Smooth muscle cell of the brain vasculature (primary cell): ENCODE measurements at places on chromosomes 6 and 20.

DNA sequence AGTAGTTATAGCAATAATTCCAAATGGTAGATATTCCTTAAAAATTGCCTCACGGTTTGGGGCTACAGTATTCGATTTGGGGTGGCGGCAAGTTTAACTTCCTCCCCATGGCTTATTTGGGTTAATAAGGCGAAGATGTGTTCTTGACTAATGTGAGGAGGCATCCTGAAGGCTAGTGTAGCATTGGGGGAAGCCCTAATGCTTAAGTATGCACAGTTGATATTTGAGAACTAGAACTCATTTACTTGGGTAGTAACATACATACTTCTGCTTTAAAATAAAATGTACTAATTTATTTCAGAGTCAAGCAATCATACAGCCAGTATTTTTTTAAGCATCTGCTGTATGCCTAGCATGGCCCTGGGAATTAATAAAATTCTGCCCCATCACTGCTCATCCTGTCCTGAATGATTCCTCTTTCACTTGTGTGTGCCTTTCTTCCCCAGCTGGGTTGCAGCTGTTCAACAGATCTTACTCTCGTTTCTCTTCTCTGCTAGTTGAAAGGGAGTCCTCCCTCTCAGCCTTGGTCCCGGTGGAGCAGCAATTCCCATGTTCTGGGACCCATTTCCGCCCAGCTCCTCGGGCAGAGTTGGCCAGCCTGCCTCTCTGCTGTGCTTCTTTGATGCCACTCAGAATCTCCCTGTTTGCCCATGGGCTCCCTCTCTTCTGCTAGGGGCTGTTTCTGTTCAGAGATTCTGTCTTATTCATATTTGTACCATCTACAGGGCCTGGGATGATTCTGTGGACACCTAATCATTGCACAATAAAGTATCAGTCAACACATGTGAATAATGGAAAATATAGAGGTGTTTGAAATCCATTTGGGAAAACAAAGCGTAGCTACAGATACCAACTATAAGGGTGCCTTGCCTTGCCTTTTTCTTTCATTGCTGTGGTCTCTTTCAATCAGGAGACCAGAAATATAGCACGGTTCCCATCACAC lies 104.8 kb downstream of the ARID1B start:
- no peak for DNase-seq

GRCh38 chr6:126926926-126927325 lies 191.5 kb upstream of the RSPO3 start:
- DNase-seq, result no peak

GRCh38 chr6:33344701-33345697 lies 27.5 kb upstream of the ZBTB22 start:
- DNase-seq, result no peak

DNA sequence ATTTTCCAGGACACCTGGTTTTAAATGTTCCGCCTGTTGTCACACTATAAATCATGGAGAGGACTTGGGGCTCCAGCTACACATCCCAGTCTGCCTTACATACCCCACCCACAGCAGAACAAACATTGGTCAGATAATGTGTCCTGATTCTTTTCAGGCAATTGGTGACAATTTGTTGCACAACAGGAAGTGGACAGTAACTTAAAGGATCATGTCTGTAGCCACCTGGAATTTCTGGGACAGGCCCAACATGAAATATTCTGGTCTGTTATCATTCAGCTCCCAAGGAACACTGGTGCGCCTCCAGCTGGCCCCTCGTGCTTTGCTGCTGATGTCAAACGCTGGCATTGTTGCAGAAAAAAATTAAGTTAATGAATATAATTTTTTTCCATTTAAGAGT lies 117.2 kb downstream of the SOBP start:
- DNase-seq, result no peak

DNA sequence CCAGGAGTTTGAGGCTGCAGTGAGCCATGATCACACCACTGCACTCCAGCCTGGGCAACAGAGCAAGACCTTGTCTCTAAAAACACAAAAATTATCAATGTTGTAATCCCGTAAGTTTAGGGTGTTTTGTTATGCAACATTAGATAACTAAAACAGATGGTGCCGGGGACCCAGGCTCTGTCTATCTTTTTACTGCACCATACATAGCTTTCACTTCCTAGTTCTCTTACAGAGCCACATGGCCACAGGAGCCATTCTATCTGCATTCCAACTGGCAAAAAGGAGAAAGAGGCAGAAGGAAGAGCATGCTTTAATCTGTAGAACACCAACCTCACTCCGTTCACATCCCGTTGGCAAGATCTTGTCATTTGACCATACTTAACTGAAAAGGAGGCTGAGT lies 5.4 kb upstream of the TCF15 start:
- DNase-seq, result no peak

GRCh38 chr6:54988576-54988975 lies 142.0 kb downstream of the FAM83B start:
- no peak for DNase-seq

DNA sequence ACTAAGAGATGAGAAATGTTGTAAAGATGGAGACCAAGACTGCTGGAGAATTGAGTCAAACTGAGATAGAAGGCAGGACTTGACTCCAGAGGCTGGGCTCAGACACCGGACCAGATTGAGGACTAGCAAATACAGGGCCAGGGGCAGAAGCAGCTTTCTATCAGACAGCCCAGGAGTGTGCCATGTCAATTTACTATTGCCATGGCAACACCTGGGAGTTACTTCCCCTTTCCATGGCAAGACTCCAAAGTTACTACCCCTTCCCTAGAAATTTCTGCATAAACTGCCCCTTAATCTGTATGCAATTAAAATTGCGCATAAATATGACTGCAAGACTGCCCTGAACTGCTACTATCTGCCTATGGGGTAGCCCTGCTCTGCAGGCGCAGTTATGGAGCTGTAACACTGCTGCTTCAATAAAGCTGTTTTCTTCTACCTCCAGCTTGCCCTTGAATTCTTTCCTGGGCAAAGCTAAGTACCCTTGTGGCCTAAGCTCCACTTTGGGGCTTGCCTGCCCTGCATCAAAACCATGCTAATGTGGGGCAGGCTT lies 90.1 kb upstream of the EDN1 start:
- no peak for DNase-seq

DNA sequence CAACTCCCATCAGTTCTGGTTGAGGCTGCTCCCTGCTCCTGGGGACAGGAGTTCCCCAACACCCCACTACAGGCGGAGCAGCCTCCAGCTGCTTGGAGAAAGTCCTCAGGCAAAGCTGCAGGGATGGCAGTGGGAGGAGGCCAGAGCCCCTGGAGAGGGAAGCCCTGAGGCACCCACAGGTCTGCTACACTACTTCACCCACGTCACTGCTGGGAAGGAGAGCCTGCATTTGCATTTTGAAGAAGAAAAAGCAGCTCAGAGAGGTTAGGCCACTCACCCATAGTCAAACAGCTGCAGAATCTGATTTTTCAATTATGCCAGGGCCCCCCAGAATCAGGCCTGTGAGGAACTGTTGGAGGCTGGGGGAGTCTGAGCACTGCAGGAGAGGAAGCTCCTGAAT lies 17.2 kb downstream of the BFSP1 start:
- no peak for DNase-seq

DNA sequence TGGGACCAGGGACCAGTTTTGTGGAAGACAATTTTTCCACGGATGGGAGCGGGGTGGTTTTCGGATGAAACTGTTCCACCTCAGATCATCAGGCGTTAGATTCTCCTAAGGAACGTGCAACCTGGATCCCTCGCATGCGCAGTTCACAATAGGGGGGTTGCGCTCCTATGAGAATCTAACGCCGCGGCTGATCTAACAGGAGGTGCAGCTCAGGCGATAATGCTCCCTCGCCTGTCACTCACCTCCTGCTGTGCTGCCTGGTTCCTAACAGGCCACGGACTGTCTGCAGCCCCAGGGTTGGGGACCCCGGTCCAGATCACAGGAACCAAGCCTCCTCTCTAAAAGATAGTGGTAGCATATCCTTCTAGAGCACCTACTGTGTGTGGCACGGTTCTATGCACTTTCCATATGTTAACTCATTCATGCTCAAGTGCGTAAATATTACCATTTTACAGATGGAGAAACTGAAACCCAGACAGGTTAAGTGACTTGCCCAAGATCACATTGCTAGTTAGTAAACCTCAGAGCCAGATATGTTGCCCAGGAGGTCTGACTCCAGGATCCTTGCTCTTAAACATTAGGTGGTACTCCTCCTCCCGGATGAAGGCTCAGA lies 25.3 kb downstream of the SPDEF start:
- no peak for DNase-seq
